ENCODE measurements at places on chromosomes 5 and 9. TPM values are rescaled to one million over a fixed set of nuclear protein-coding genes. Genes with fewer than 3 reads are reported as not detected.

GRCh38 chr9:93100276-93100636 is 4.2 kb downstream of the CARD19 start:
- H3K27ac ChIP-seq, result no peak overlapping the region
- H3K4me1 ChIP-seq, result peaks cover 33% of the 10 kb centered on the region
- H3K36me3 ChIP-seq, result peaks cover 4% of the 10 kb centered on the region
- no peaks in the 10 kb centered on the region for H3K27me3 ChIP-seq
- no peak for DNase-seq

GRCh38 chr9:116323571-116323970 is 170.0 kb downstream of the PAPPA start:
- H3K36me3 ChIP-seq, result no peaks in the 10 kb centered on the region
- H3K4me1 ChIP-seq, result peaks cover 39% of the 10 kb centered on the region
- no peak overlapping the region for H3K27ac ChIP-seq
- DNase-seq, result no peak
- H3K4me3 ChIP-seq, result no peak overlapping the region

- H3K27me3 ChIP-seq, result no peaks in the 10 kb centered on the region
- H3K4me1 ChIP-seq, result no peaks in the 10 kb centered on the region
- H3K4me3 ChIP-seq, result no peak overlapping the region
- H3K36me3 ChIP-seq, result no peaks in the 10 kb centered on the region
- no peak for DNase-seq
Observed at GRCh38 chr5:60604771-60605170, 95.2 kb downstream of the DEPDC1B start.

GRCh38 chr9:18504707-18505106 is 30.8 kb downstream of the ADAMTSL1 start:
- no peaks in the 10 kb centered on the region for H3K4me1 ChIP-seq
- no peak for DNase-seq
- H3K27me3 ChIP-seq, result no peaks in the 10 kb centered on the region
- H3K36me3 ChIP-seq, result no peaks in the 10 kb centered on the region

DNA sequence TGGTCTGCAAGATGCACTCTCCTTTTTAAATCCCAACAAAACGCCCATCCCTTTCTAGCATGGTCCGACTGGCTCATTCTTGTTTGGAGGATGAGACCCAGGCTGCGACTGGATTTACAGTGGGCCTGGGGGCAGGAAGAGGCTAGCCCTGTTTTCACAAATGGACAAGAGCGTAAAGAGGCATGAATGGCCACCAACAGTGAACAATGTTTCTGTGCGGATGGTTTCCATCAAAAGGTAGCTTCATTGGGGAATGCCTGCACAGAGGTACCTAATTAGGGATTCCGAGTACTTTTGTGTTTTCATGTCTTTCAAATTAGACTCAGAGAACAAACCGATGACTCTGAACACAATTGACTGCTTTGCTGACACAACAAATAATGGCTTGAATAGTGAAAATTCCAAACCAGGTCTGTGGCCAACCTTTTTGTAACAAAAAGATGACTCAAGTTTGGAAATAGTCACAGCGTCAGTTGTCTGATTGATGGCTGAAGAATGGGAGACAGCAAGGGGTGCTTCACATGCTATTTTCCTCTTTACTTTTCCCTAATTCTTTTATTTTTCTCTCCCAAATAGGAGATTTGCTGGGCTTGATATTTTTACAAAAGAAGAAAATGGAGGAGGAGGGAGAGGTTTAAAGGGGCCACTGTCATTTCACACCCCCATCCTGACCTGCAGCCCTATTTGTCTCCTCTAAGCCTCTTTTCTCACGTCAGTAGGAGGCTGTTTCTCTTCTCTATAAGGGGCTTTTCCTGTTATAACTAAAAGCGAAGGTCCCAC is 208.1 kb upstream of the S1PR3 start:
- H3K27me3 ChIP-seq, result no peaks in the 10 kb centered on the region
- H3K4me3 ChIP-seq, result no peak overlapping the region
- peak; percentile 86 for DNase-seq
- peaks cover 34% of the 10 kb centered on the region for H3K4me1 ChIP-seq
- peak overlapping the region; percentile 93 for H3K27ac ChIP-seq
- H3K36me3 ChIP-seq, result no peaks in the 10 kb centered on the region

MEIKIN gene
- total RNA-seq, result not detected

All from SJSA1 (cell line).